GM13977 (cell line): ENCODE measurements at places on chromosomes 2 and 18.

DNA sequence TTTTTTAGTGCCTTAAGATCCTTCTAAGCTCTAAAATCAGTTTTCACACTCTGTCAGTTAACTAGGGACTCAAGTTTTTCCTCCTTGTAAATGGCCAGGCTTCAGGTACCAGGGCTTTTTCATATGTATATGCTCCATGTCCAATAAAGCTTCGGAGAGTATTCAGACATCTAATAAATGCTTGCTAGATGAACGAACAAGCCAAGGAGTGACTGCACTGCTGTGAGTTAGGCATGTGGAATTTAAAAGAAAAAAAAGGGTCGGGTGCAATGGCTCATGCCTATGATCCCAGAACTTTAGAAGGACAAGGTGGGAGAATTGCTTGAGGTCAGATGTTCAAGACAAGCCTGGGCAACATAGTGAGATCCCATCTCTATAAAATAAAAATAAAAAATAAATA, 81.9 kb downstream of the CDH2 start:
- no peak for DNase-seq

GRCh38 chr18:47204908-47205522, 28.9 kb upstream of the IER3IP1 start:
- DNase-seq = peak; percentile 27

GRCh38 chr2:219323434-219323833, 9.1 kb downstream of the RESP18 start:
- DNase-seq = no peak

- no peak for DNase-seq
Measured at GRCh38 chr2:176136374-176137251, 7.1 kb downstream of the HOXD8 start.

DNA sequence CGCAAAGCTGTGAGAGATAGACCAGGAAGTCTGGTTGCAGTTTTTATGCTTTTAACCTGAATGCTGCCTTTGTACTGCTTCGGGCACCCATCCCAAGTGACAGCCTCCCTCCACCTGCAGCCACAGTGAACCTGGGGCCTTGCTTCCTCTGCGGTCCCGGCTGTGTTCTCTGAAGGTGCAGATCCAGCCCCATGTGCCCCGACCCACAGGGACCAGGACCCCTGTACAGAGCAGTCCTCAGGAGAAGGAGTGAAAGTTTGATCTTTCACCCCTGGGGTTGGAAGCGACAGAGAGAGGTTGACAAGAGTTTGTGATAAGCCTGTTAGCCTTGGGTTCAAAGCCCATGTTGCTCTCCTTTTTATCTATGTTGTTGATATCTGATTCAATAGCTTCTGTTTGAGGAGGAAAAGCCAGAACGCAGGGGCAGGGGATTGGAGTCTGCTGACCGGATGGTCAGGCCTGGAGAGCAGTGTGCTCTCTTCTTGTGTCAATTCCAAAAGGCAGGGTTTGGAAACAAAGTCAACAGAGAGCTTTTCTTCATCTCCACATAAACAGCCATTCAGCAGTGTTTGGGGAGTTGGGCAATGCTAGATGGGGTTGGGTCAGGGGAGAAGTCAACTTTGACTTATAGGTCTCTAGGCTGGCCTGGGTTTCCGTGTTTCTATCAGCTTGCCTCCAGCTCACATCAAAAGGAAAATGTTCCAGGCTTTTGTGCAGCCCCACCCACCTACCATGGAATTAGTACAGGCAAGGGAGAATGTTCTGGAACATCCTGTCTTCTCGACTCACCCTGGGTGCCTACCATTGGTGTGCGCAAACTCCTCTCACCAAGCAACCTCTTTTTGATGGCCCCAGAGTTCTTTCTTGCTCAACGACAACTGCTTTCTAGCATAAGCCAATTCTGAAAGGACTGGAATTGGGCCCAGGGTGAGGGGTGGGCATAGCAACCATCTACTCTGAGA, 214.9 kb downstream of the ALPK2 start:
- DNase-seq = no peak

DNA sequence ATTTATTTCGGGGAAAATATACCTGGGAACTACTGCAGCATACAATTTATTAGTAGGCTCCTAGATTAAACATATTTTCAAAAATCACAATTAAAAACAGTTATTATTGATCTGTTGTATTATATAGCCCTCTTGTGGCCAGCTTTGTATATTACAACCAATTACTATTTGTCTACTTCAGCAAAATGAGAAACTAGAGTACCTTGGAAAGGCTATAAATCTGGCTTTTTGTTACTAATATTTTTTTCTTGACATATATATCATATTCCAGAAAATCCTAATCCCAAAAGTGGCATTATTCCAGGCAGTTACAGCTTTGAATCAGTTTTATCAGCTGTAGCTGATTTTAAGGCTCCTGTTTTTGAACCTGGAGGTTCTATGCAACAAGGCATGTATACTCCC, 101.2 kb downstream of the UBR3 start:
- peak; percentile 16 for DNase-seq

DNA sequence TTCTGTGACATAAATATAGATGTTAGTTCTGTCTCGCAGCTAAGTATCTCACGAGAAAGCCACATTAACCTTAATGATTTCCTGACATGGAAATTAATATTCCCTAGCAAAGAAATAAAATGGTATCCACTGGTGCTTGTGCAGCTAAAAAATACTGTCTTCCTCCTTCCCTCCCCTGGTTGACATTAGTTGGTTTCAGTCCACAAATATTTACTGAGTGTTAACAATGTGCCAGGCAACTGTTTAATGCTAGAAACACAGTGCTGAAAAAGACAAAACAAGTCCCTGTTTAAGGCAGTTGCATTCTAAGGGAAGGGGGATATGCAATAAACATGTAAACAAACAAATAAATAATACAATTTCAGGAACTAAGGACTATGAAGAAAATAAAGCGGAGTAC, 44.2 kb upstream of the VPS54 start:
- DNase-seq = no peak

- no peak for DNase-seq
Measured at GRCh38 chr2:189391201-189391600, 50.1 kb upstream of the WDR75 start.

GRCh38 chr2:239544143-239544917, 143.5 kb upstream of the HDAC4 start:
- DNase-seq = no peak

- peak; percentile 11 for DNase-seq
Measured at GRCh38 chr2:113755035-113755834, 1.2 kb downstream of the SLC35F5 start.

DNA sequence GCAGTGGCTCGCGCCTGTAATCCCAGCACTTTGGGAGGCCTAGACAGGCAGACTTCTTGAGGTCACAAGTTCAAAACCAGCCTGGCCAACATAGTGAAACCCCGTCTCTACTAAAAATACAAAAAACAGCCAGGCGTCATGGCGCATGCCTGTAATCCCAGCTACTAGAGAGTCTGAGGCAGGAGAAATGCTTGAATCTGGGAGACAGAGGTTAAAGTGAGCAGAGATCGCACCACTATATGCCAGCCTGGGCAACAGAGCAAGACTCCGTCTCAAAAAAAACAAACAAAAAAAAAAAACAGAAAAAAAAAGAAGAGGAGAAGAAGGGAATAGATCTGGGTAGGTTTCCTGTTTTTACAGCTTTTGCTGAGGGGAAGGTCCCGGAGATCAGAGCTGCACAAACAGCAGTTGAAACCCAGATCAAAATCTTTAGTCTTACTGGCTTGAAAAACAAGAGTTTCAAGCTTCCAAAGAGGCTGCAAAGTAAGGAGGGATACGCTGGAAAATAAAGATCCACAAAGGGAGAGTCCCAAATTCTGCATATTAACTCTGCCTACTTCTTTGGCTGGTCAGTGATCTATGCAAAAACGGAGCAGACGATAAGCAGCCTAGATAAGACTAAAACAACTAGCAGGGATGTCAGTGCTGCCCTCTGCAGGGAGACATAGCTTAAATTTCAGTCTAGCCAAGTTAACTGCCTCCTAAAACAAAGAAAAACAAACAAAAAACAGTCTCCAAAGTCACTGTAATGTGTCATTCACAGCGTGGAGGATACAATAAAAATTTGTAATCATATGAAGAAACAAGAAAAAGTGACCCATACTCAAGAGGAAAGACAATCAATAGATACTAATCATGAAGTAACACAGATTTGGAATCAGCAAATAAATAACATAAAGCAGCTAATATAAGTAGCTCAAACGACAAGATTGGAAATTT, 74.1 kb downstream of the TLK1 start:
- peak; percentile 9 for DNase-seq

DNA sequence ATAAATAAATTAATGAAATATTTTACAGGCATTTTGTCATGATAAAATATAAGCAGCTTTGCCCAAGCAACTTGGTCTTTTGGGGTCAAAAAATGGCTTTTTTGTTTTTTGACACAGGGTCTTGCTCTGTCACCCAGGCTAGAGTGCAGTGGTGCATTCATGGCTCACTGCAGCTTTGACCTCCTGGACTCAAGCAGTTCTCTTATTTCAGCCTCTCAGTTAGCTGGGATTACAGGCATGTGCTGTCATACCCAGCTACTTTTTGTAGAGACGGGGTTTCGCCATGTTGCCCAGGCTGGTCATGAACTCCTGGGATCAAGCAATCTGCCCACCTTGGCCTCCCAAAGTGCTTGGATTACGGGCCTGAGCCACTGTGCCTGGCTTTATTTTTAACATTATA, 51.0 kb downstream of the ABI2 start:
- no peak for DNase-seq

GRCh38 chr2:124478761-124479160, 453.7 kb downstream of the CNTNAP5 start:
- no peak for DNase-seq

- no peak for DNase-seq
Measured at GRCh38 chr2:224058048-224058775, 19.1 kb upstream of the SERPINE2 start.

DNA sequence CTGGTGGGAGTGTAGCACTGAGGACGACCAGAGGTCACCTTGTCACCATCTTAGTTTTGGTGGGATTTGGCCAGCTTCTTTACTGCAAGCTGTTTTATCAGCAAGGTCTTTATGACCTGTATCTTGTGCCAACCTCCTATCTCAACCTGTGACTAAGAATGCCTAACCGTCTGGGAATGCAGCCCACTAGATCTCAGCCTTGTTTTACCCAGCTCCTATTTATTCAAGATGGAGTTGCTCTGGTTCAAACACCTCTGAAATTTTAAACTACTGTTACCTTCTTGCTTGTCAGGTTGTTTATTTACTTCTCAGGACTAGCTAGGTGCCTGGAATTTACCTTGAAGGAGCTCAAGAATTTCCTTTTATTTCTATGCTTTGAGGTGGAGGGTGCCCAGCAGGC, 9.5 kb upstream of the KCNG3 start:
- DNase-seq = no peak

- no peak for DNase-seq
Measured at GRCh38 chr2:231378026-231378722, 17.3 kb upstream of the B3GNT7 start.

DNA sequence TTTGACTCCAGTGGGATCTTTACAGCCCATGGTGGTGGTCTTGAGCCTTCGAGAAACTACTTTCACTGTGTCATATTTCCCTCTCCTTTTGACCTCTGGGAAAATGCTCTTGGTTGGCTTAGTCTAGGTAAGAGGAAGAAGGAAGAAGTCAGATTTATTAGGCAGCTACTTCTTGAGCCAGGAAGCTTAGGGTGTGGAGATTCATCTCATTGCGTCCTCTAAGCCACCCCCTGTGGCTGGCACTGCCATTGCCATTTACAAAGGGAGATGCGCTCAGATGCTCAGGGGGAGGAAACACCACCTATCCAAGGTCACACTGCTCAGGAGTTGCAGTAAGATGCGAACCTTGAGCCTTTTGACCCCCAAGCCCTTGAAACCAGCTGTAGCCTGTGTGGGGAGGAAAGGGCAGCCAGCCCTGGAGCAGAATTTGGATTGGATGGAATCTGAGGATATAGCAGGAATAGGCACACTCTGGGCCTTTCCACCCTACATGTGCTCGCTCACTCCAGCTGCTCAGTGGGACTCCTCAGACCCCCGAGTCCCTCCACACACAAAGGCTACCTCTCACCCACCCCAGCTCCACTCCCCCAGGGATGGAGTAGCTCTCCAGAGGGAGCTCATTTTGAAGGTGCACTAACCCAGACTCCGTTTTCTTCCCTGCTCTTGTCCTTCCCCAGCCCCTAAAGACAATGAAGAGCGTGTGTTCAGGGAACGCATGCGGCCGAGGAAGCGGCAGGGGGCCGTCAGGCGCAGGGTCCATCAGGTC, 321.3 kb upstream of the EPAS1 start:
- no peak for DNase-seq
